ENCODE measurements at places on chromosomes 13 and 19.

DNA sequence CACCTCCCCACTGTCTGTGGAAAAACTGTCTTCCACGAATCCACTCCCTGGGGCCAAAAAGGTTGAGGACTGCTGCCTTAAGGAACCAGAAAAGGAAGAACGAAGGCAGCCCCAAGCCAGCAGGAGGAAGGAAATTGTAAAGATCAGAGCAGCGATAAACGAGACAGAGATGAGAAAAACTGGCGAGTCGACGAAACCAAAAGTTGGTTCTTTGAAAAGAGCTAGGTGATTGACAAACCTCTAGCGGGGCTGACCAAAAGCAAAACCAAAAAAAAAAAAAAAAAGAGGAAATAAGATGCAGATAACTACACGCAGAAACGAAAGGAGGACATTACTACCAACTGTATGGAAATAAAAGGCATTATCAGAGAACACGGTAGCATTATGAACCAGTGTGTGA lies 76.9 kb downstream of the GADD45B start:
- peak; percentile 61 for DNase-seq

DNA sequence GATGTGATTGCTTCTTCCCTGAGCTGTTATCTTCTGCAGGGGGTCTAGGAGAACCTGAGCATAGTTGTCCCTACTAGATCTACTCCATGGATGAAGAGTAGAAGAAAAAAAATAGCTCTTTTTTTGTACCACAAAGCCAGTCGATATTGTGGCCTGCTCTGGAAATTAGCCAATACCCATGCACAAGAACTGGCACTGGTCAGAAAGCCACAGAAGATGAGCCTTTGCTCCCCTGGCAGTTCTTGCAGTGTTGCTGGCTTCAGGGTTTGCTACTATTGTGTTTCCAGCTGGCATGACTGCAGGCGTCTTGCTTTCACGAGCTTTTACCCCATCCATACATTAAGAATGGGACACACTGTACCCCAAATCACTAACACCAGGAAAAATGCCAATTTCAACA lies 547.7 kb upstream of the KLF12 start:
- no peak for DNase-seq

GRCh38 chr19:19866611-19867248 lies 1.0 kb downstream of the ZNF253 start:
- DNase-seq, result peak; percentile 66

DNA sequence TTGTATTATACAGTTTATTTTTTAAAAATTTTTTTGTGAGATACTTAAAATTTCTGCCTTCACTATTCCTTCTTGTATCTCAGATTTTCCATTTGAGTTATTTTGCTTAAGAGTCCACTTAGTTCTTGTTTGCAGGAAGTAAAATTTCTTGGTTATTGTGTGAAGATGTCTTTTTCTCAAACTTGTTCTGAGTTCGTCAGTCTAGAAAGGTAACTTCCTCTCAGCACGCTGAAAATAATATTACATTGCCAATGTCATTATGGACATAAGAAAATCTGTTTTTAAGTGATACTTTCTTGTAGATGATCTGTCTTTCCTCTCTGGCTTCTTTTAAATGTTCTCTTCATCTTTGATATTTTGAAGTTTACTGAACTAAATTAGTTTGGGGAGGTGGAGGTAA lies 731.7 kb upstream of the GPC6 start:
- DNase-seq, result no peak

- no peak for DNase-seq
Observed at GRCh38 chr13:112771877-112772538, 82.2 kb downstream of the ATP11A start.

DNA sequence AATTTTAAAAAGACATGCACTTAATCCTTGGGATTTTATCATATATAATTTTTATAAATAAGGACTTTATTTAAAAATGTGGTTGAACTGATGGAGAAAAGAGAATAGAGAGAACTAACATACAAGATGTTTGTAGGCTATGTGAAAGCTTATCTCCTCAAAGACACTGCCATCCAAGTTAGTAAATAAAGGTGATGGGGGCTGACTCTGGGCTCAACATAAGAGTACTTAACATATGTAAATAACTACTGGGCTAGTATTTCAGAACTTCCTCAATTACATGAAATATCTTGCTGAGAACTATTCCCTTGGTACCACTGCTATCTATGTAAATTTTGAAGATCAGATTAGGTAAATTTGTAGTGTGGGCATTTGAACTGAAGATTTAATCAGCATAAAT lies 1017.3 kb upstream of the PCDH20 start:
- DNase-seq, result no peak

- peak; percentile 76 for DNase-seq
Observed at GRCh38 chr19:44748426-44749254, at the start of gene BCL3. Gene BCL3, plus strand, starts transcription at chr19:44748708. Its CDS starts 83 bp downstream, at chr19:44748791.

GRCh38 chr13:113216254-113217048 lies 7.0 kb downstream of the CUL4A start:
- DNase-seq, result no peak

DNA sequence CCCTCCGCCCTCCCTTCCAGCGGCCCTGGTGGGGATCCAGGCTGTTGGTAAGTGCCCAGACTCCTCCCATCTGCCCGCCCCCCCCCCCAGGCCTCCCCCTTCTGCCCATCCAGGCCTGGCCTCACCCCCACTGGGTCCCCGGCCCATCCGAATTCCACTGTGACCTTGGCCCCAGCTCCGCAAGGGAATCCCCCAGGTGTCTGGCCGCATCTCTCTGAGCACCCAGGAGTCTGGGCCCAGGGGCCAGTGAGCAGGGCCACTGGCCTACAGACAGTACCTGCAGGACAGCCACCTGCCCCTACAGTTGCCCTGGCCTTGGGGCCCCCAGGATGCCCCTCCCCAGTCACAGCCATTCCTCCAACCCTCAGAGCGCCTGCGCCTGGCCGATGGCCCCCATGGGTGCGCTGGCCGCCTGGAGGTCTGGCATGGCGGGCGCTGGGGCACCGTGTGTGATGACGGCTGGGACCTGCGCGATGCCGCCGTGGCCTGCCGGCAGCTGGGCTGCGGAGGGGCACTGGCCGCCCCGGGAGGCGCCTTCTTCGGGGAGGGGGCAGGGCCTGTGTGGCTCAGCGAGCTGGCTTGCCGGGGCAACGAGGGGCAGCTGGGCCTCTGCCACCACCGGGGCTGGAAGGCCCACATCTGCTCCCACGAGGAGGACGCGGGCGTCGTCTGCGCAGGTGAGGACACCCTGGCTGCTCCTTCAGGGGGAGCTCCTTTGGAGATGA lies 912 bp downstream of the SSC5D start:
- DNase-seq, result no peak

- DNase-seq, result no peak
Observed at GRCh38 chr19:39100500-39101166, 16.5 kb downstream of the ACP7 start.

DNA sequence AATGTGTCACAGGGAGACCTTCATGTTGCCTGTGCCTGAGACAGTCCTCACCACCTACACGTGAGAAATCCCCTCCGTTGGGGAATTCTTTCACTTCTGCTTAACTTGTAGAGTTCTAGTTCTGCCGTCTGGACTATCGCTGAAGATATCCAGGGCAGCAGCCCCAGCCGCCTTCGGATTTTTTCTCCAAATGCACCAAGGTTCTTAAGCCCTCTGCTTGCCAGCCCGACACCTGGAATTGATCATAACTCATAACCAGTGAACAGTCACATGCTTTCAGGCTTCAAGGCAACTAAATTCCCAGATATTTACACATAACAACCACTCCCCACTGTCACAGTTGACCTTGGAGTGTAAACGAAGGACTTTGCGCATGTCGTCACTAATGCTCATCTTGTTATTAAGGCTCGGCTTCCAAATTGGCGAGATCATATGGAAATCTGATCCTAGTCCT lies 114.4 kb downstream of the RAB20 start:
- DNase-seq, result no peak

GRCh38 chr13:58953638-58954037 lies 1210.1 kb downstream of the DIAPH3 start:
- no peak for DNase-seq

DNA sequence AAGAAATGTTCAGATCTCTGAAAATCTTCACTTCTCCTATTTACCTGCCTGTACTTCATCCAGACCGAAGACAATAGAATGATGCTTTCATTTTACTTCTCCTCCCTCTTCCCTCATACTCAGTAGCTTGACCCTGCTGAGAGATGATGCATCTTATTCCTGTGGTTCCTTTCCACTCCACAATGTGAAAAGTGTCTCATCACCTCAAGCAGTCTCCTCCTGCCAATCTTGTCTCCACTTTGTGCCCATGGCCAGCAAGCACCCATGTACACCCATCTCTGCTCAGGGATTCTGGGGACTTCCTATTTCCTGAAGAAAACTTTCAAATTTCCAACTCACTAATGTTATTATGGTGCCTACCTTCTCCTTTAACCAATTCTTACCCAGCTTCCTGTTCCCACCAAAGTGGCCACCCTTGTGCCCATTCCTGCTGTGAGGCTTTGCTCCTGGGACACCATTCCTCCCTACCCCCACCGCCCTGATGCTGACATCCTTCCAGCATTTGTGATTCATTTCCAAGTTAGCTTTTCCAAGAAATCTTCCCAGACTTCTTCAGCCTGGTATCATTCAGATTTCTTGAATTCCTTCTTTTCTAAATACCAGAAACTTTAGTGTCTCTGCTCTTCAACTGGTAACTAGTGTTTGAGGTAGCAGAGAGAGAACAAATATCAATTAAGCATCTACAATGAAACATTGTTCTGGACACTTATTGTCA lies 212.5 kb downstream of the POSTN start:
- no peak for DNase-seq

GRCh38 chr19:8150998-8151766 lies 1.8 kb upstream of the FBN3 start:
- no peak for DNase-seq

GRCh38 chr13:87919956-87920355 lies 248.8 kb downstream of the SLITRK5 start:
- DNase-seq, result no peak

- DNase-seq, result no peak
Observed at GRCh38 chr13:110254751-110255553, 52.0 kb downstream of the COL4A1 start.

DNA sequence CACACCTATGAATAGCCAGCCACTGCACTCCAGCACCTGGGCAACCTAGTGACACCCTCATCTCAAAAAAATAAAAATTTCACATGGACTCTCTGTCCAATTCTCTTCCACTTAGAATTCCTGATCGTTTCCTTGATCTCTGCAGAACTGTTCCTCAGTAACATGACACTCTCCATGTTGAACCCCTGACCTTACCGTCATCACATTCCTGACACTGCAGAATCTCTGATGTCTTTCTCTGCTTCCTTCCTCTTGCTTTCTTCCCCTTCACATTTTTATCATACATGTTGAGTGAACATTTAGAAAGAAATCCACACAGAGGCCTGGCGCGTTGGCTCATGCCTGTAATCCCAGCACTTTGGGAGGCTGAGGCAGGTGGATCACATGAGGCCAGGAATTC lies 15.0 kb downstream of the ZNF114 start:
- no peak for DNase-seq

- no peak for DNase-seq
Observed at GRCh38 chr19:36182612-36183244, 30.5 kb upstream of the COX7A1 start.

DNA sequence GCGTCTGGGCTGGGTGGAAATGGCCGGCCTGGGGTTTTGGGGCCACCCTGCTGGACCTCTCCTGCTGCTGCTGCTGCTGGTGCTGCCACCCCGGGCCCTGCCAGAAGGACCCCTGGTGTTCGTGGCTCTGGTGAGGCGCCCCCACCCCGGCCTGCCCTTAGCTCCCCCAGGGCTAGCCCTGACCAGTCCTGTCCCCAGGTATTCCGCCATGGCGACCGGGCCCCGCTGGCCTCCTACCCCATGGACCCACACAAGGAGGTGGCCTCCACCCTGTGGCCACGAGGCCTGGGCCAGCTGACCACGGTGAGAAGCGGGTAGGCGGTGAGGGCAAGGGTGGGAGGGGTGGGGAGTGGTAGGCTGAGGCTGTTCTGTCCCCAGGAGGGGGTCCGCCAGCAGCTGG lies at the start of gene ACP4:
Gene ACP4, plus strand, starts transcription at position 20 of the 400 bp plus-strand sequence. Its CDS starts 0 bp downstream, at position 20.
- DNase-seq, result no peak

Data from activated T-cell treated with anti-CD3 and anti-CD28 coated beads, Interleukin-2, amount 50 U/mL, for 48 hours (primary cell).